ENCODE measurements at places on chromosomes 4 and X.
A peak's percentile ranks its signal among the peaks of the same experiment; 100 is the strongest.

GRCh38 chrX:103477496-103477895 lies 41.8 kb downstream of the RAB40A start:
- DNase-seq: no peak

- DNase-seq: no peak
These were observed 70.9 kb upstream of the UGT2B7 start for GRCh38 chr4:69025191-69025998.

DNA sequence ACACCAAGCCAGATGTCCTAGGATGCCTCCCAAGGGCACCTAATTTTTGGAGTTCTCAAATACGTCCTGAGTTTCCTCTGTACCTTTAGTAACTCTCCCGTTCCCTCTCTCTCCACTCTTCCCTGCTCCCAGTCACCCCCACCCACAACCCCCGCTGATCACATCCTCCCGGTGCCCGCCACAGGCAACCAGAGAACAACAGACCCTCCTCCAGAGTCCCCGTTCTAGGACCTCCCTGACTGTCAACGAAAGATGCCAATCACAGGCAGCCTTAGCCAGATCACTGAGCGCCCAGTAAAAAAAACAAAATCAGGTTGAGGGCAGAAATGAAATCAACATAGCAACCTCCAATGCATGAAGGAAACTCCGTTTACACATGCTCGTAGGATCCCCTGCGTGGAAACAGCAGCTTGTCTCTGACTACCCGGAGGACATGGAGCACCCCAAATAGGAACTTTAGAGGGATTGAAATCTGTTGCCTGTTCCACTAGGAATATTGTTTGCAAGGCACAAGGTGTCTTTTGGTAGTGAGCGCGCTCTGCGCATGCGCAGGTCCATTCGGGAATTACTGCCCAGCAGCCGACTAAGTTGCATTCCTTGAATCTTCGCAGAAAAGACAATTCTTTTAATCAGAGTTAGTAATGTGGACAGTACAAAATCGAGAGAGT lies at the start of gene GABRB1:
Gene GABRB1 (plus strand): TSS at position 557 of the 668 bp plus-strand sequence.
- peak; percentile 32 for DNase-seq

DNA sequence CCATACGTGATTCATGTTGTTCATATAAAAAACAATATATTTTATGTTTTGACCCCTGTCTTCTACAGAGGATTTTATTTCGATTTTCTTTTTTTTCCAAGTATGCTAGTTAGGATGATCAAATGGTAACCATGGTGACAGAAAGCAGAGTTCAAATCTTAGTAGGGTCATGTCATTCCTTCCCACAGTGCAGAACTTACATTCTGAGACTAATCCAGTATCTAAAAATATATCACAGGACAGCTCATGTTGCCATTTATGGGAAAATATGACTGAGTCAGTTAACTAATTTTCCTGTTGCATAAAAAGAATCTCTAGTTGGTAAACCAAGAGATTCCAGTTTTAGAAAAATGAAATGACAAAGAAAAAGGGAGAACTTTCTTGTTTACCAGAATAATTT lies 209.5 kb downstream of the PARM1 start:
- DNase-seq: no peak

- no peak for DNase-seq
These were observed 177.2 kb upstream of the TENM3 start for GRCh38 chr4:182066037-182066436.

DNA sequence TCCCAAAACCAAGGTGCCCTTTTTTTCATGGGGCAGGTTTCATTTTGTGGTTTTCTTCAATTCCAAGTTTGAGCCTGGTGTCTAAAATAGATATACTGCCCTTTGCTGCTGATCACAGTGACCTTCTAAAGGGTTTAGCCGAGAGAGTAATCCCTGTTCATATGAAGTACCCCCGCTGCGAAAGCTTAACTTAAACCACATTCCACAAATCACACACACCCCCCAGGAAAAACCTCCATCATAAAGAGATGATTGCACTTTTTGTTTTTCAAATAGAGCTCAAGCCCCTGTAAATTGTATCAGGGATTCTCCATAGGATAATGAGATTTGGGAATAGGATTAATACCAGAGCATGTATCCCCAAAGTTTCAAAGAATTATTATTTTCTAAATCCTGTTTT lies 90.8 kb downstream of the USP46 start:
- DNase-seq: no peak

GRCh38 chr4:33060674-33061542 lies 2340.7 kb downstream of the PCDH7 start:
- DNase-seq: no peak

- DNase-seq: no peak
These were observed 27.8 kb downstream of the SLC25A5 start for GRCh38 chrX:119495734-119496726.

GRCh38 chrX:11403631-11404030 lies 110.4 kb downstream of the AMELX start:
- DNase-seq: no peak

GRCh38 chr4:80990851-80991250 lies 39.7 kb upstream of the BMP3 start:
- no peak for DNase-seq

GRCh38 chr4:11232015-11232414 lies 196.7 kb downstream of the HS3ST1 start:
- DNase-seq: no peak

DNA sequence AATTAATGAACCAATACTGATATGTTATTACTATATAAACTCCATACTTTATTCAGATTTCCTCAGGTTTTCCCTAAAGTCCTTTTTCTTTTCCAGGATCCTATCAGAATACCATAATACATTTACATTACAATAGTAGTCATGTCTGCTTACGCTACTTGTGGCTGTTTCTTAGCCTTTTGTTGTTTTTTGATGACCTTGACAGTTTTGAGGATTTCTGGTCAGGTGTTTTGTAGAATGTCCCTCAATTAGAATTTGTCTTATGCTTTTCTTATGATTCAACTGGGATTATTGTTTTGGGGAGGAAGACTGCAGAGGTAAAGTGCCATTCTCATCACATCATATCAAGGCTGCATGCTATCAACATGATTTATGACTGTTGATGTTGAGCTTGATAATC lies 9.1 kb downstream of the SOX3 start:
- DNase-seq: no peak

GRCh38 chrX:71953391-71953790 lies 42.7 kb downstream of the NHSL2 start:
- no peak for DNase-seq

GRCh38 chr4:82388405-82388804 lies 14.6 kb upstream of the HNRNPD start:
- DNase-seq: no peak

- no peak for DNase-seq
These were observed 18.5 kb downstream of the IGFBP7 start for GRCh38 chr4:57091657-57092162.

DNA sequence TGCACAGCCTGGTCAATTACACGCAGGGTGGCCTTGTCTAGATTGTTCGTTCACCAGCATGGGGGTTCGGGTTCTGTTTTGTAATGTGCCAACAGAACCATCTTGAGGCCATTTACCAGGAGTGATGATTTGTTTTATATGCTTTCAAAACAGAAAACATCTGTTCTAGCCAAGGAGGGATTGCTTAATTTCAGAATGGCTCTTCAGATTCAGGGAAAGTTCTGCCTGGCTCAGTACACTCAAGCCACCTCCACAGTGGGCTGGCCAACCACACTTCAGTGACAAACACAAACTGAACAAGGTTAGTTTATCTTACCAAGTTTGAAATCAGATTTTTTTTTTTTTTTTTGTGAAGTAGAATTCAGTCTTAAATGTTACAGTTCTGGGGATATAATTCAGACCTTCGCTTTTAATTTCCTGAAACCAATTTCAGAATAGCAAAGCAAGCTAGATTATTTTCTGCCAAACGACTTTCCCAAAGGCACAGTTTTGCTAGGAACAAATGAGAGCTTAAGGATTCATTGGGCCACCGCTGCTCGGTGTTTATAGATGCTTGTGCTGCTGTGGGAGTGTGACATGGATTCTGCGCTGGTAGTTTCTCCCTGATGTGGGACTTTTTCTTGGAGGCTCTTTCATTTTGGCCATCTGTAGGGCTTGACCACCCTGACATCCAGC lies 23.4 kb downstream of the SMS start:
- no peak for DNase-seq

DNA sequence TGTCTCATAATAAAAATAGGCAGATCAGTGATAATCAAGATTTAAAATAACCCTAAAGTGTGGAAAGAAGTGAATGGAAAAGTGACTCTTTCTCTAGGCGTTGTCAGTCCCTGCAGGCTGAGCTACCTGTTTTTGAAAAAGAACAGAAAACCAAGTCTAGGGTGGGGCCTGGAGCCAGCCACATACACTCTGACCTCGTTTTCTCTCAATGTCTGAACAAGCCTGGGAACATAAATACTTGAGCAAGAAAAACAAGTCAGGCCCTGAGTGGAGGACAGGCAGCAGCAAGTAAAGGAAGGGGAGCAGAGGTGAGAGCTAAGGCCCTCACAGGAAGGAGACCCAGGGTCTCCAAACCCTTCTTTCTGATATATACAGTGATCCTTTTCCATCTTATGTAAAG lies 91.7 kb upstream of the HPF1 start:
- no peak for DNase-seq

DNA sequence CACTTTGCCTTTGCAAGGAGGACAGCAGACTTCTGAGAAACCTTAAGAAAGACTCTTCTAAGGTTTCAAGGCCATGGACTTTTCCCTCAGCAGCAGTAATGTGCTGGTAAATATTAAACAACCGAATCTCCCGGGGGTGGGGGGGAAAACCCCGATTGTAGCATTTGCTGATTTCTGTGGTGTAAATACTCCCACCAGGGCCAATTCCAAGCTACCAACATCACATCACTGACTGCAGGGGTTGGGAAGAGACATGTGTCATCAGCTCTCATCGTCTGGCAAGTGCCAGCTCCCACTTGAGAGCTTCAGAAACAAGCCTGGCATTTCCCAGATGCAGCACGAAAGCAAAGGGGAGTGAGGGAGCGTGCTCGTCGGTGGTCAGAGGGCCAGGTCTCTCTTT lies 101.2 kb downstream of the BCOR start:
- no peak for DNase-seq

DNA sequence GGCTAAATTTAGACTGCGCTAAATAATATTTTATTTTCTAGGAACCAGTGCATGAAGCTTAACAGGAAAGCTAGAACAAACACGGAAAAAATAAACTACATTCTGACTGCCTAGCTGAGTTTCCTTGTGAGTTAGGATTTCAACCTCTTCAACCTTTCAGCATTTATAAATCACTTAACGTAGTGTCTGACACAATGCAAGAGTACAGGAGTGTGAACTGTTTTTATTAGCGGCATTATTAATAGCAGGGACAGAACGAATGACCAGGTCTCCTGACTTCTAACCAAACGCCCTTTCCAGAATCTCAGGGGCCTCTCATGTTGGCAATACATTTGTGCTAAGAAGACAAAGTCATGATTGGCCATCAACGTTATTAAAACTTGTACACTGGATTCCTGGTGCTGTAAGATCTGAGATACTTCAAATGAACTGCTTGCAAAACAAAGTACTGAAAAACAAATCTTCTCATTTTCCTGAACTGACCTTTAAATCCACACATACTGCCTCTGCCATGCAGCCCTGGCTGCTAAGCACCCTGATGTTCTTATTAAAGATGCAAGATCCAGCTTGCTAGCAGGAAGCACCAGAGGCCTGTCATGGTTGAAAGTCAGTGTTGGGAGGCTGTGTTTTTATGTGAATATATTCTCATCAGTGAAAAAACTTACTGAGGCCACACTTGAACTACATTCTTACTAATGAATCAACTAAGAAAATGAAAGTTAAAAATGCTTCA lies 380.4 kb upstream of the CPEB2 start:
- DNase-seq: no peak

DNA sequence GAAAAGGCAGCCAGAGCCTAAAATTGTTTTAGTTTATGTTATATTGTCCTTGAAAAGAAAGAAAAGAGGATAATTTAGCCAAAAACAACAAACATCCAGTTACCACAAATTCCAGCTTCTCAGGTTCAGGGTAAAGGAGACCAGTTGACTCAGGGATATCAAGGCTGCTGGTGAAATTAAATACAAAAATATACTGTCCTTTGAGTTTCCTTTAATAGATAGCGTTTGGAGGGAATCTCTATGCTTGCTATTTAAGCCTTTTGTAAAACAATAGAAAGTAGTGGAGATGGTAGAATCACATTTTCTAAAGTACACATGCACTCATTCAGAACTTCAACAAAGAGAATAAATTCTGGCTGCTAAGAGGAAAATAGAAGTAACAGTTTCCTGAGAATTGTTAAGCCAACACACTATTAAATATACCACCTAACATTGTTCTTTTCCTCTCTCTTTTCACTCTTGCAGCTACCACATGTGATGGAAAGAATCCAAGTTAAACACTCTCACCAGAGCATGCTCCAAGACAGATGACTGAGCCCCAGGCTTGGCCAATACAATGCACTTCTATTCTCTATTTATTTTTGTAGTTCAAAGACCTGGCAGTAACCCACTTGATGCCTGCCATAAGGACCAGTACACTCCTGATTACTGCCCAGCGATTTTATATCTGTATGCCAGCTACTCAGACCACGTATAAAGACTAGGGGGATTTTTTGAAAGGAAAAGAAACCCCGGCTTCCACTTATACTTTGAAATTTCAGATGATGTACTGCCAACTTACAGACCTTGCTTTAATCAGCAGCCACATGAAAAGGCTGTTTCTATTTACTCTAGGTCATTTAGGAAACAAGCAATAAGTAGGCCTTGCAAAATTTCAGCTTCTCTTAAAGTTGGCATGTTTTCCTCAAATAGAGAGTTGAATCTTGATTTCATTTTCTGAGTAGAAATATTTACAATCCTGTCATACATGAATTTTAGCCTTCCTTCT lies 756.9 kb downstream of the FAT4 start:
- no peak for DNase-seq

- no peak for DNase-seq
These were observed 90.0 kb upstream of the EXOC1L start for GRCh38 chr4:55729351-55730279.

DNA sequence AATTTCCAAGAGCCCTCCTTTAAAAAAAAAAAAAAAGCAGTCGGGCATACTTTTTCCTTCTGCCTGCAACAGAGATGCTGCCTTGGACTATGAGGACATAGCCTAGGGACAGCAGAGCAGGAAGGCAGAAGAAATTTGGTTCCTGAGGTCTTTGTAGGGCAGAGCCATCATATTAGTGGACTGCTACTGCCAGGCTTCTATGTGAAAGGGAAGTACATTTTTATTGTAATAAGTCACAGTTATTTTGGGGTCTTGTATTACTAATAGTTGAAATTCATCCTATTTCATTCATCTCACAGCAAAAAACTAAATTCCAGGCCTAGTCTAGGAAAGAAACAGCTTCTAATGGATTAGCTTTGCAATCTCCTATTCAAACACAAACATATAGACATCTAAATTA lies 211.2 kb downstream of the NSUN7 start:
- DNase-seq: no peak
